Hematopoietic multipotent progenitor cell treated with erythropoietin and hydrocortisone succinate and interleukin-3 and kit ligand, for 17 days (in vitro differentiated cells): ENCODE measurements at places on chromosomes 5 and 9.
A peak's percentile ranks its signal among the peaks of the same experiment; 100 is the strongest.

GRCh38 chr9:13524245-13524644, 244.8 kb upstream of the MPDZ start:
- DNase-seq: no peak

- no peak for DNase-seq
These were observed 418.6 kb downstream of the SLCO4C1 start for GRCh38 chr5:101877451-101877850.

DNA sequence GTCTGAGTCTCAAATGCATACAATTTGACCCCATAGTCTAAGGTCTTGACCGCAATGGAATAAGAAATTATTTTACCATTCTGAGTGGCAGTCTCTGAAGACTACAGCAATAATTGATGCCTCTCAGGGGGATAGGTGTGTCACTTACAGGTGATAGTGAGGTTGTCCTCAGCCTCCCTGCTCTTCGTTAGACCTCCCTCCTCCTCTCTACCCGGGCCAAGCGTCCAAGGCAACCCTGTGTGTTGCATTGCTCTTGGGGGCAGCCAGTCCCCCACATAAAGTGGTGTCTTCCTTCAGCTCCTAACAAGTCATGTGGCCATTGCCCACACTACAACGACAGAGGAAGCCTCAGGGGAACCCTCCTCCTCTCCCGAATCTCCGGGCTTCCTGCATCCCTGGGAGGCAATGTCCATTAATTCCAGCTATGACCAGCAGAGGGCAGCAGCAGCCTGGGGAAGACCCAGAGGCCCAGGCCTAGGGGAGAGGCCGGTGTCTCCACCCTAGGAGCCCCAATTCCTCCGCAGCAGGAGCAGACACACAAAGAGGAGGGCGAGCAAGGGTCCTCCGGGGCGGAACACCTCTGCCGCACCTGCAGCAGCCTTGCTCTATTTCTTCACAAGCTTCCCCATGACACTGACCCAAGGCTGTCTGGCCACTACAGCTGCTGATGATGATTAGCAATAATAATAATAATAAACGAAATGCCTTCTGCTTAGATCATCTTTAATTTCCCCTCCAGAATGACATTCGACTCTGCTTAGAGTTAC, 134.8 kb downstream of the KCNIP1 start:
- peak; percentile 54 for DNase-seq

GRCh38 chr5:171363846-171364245, 23.8 kb upstream of the NPM1 start:
- DNase-seq: no peak

GRCh38 chr5:175288048-175288621, 155.8 kb downstream of the DRD1 start:
- no peak for DNase-seq

DNA sequence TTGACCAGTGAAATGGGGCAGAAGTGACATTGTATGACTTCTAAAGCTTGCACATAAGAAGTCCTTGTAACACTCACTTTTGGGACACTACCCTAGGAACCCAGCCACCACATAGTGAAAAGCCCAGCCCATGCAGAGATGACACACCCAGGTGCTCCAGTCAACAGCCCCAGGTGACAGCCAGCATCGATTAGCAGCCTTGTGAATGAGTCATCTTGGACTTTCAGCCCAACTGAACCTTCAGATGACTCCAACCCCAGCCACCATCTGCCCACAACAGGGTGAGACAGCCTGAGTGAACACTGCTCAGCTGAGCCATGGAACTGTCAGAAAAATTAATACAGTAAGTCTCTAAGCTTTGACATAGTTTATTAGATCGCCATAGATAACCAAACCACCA, 458.6 kb downstream of the ZSWIM6 start:
- no peak for DNase-seq

- no peak for DNase-seq
These were observed 607 bp upstream of the HNRNPAB start for GRCh38 chr5:178203670-178204181.

DNA sequence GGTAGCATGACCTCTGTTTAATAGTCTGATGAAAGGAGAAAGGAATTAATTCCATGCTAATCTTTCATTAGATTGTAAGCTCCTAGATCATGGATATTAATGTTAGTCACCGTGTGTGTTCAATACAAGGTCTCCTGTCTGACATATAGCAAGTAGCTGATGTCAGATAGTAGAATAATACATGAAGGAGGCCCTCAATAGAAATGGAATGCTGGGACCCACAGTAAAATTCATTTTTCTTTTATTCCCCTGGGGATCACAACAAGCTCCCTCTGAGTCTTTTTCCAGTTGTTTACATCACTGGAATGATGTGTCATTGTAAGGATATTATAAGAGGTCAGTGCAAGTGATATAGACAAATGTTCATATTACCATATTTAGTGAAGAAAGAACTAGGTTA, 240.3 kb upstream of the TRPC7 start:
- DNase-seq: no peak

DNA sequence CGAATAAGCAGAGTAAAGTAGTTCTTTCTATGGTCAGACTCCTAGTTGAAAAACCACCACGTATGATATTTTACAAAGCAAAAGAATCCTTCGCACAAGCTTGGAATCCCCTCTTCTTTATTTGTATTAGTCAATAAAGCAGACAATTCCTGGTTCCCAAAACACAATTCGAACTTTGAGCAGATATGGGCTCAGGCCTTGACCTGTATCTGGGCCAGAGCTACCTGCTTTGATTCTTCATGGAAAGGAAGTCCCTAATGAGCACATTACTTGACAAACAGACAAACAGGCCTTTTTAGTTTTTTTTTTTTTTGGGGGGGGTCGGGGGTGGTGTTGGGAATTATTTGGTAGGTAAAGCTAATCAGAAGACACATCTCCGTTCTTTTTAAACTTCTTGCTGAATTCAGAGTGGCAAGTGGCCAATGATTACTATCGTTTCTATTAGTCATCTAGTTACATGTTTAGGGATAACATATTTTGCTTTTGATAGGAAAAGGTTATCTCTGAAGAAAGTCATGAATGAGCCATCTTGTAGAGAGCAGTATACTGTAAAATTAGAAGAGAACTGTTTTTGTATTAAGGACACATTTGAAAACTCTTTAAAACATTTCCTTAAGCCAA, 116.6 kb upstream of the HMHB1 start:
- no peak for DNase-seq

DNA sequence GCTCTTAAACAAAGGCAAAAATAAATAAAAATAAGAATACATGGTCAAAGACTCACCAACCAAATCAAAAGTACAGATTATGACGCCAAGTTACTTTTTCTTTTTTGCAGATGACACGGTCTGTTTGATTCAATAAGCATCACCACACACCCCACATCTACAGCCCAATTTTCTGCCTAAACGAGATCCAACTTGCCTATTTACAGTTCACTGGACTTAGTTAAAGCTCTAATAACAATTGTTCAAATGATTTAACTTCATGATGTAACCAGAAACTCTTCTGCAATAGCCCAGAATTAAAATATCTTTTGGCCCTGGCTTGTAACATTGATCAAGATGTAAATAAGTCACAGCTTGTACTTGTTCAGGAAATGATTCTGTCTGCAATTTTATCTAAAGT, 590.3 kb upstream of the C9orf72 start:
- DNase-seq: no peak

GRCh38 chr9:17229945-17230560, 95.2 kb downstream of the CNTLN start:
- no peak for DNase-seq

GRCh38 chr9:29062446-29062845, 1489.2 kb upstream of the C9orf72 start:
- no peak for DNase-seq

GRCh38 chr5:167801999-167802398, 489.4 kb upstream of the WWC1 start:
- no peak for DNase-seq

- no peak for DNase-seq
These were observed 41.7 kb upstream of the ARRDC3 start for GRCh38 chr5:91424638-91425436.

DNA sequence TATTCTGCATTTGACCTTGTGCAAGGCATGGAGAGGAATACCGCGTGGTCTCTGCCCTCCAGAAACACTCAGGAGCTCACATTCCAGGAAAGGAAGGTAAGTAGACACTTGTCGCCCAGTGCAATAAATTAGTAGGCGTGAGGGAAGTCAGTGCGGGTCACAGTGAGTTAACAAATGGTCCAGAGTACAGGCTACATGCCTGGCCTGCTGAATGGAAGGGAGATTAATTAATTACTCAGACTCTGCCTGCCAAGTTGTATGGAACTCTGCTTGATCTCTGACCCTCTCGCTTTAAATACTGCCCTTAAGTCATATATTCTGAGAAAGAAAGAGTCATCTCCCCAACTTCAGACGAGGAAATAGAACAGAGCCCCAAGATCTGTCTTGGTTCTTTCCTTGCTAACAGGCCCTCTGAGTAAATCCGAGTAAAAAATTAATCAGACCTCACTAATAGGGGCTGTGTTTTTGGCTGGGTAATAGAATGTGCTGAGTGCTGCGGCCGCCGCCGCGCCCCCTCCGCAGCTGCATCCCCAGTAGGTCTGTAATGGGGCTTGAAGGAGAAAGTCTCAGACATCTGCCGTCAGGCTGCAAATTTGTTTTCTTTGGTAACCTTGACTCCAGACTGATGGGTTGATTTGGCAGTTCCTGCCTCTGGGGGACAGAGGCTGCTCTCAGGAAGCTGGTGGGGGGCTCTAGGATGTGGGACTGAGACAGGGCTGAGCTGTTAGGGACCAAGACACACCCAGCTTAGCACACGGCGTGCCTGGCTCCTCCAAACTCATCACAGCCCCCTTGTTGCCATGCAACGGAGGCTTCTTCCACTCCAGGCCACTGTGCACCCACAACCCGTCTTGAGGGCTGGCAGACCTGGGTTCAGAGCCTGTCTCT, 144.4 kb downstream of the NSG2 start:
- no peak for DNase-seq

GRCh38 chr9:16501141-16501540, 369.3 kb downstream of the BNC2 start:
- no peak for DNase-seq

GRCh38 chr5:180129291-180130190, 58.0 kb upstream of the RNF130 start:
- DNase-seq: no peak

DNA sequence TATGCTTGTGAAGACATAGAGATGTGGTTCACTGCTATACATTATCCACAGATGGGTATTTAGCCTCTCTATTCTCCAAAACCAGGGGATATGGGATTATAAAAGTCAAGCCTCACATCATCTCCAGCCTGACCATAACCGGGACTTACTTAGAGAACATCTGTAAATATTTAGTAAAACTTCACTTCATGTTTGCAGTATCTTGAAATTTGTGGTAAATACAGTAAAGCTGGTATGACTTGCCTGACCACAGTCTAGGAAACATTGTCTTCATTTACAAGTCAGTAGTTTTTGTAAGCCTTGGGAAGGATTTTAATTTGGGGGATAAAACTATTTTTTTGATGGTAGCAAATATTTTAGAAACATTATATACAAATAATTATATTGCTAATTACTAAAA, 64.2 kb downstream of the MAST4 start:
- no peak for DNase-seq

- no peak for DNase-seq
These were observed 226.3 kb downstream of the ENC1 start for GRCh38 chr5:74414228-74414627.

DNA sequence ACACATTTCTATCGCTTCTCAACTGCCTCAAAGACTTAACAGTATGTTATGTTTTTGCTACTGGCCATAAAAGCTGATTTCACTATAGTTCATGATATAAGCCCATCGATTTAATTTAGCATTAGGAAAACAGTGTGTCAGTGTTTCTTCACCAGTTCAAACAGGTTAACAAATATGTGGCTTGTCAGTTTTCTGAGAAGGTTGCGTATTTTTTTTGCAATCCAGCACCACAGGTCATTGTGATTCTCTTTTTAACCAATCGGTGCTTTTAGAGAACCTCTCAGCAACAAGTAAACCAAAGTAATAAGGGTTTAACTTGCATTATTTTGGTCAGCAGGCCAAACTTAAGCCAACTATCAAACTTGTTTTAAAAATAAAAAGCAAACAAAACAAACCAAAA, 409.6 kb downstream of the NFIB start:
- DNase-seq: no peak

DNA sequence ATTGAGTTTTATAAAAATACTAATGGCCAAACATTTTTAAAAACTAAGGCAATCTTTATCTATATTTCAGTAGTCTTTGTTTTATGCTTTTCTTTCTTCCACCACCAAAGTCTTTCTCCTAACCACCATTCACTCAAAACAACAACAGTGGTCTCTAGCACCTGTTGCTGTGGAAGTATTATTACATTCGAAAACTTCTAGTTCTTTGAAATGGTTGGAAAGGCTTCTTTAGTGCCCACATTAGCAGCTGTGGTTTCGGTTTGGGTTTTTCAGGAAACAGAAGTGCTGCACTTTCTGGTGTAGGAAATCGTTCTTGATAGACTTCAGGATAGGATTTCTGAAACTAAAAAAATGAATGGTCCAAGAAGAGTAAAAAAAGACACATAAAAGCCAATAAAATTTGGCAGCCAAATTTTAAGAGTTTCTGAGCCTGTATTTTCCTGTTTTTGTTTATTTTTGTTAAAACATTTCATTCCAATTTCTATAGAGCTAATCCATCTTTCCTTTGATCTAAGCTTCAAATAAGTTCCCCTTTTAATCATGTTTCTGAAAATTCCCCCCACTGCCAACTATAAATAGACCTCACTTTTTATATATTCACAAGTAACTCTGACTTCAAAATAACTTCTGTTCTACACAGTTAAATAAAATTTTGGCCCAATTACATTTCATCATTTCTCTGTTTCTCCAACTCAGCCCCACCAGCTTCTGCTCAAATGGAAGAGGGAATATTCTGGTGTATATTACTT, 102.2 kb downstream of the DEPDC1B start:
- DNase-seq: no peak

- no peak for DNase-seq
These were observed 3.8 kb downstream of the TGFBI start for GRCh38 chr5:136032564-136032963.

DNA sequence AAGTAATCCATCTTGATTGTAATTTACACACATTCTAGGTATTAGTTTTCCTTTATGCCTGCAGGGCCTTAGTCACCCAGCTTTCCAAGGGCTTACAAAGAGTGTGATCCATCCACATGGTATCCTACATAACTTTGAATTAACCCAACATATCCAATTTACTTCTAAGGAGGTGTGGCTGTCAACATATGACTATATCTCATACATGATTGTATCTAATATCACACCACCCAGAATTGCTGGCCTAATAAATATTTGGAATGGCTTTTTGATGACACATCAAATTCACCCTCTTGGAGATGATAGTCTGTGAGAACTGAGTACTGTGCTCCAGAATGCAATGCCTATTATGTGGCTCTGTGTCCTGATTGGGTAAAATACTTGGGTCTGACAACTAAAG, 363.3 kb upstream of the GRIN3A start:
- DNase-seq: no peak

GRCh38 chr5:152288499-152288898, 116.6 kb downstream of the NMUR2 start:
- no peak for DNase-seq
